Activated naive CD4-positive, alpha-beta T cell treated with Interleukin-2 at 50 U/mL for 16 hours (primary cell): ENCODE measurements at places on chromosomes 5 and 9.
A peak's percentile ranks its signal among the peaks of the same experiment; 100 is the strongest.

DNA sequence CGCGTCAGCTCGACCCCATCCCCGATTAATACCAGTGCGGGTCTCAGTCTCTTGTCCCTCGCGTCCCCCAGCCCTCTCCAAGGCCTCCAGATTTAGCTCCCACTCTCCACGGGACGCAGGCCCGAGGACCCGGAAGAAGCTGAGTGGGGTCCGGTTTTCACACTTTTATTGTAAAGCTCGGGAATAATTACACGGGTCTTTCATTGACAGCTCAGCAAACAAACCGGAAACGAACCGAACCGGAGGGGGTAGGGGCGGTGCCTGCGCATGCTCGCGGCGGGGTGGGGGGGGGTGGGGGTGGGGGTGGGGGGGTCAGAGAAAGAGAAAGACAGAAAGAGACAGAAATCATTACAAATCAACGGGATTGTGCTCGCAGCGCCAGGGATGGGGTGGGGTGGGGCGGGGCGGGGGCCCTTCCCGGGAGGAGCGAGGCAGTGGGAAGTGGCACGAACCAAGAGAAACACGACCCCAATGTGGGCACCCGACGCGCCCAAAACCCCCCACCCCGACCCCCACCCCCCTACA is 27.9 kb downstream of the PCDH1 start:
- DNase-seq = peak; percentile 42

DNA sequence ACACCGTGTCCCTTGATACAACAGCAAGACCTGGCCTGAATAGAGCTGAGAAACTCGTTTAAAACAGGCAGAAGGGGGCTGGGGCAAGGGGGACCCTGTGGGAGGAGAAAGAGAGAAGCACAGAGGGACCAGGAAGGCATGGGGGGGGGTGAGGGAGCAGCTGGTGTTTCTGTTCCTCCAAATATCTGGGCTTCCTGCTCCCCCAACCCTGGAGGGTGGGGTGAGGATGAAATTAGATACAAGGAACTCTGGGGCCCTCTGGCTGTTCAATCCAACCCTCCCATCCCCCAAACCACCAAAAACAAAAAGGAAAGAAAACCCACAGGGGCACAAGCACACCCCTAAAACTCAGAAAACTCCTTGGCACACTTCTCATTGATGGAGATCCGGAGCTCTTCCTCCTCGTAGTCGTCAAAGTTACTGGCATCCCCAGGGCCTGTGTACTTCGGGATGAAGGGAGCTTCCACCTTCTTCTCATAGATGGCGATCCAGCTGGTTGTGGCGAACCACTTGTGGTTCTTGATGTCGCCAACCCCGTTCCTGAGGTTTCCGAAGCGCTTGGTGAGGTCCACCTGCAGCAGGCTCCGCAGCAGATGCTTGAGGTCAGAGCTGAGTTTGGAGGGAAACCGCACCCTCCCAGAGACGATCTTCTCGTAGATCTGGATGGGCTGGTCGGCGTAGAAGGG is 1.1 kb downstream of the PRKACG start:
- no peak for DNase-seq

GRCh38 chr5:68336200-68336599 is 120.6 kb downstream of the PIK3R1 start:
- DNase-seq = no peak

DNA sequence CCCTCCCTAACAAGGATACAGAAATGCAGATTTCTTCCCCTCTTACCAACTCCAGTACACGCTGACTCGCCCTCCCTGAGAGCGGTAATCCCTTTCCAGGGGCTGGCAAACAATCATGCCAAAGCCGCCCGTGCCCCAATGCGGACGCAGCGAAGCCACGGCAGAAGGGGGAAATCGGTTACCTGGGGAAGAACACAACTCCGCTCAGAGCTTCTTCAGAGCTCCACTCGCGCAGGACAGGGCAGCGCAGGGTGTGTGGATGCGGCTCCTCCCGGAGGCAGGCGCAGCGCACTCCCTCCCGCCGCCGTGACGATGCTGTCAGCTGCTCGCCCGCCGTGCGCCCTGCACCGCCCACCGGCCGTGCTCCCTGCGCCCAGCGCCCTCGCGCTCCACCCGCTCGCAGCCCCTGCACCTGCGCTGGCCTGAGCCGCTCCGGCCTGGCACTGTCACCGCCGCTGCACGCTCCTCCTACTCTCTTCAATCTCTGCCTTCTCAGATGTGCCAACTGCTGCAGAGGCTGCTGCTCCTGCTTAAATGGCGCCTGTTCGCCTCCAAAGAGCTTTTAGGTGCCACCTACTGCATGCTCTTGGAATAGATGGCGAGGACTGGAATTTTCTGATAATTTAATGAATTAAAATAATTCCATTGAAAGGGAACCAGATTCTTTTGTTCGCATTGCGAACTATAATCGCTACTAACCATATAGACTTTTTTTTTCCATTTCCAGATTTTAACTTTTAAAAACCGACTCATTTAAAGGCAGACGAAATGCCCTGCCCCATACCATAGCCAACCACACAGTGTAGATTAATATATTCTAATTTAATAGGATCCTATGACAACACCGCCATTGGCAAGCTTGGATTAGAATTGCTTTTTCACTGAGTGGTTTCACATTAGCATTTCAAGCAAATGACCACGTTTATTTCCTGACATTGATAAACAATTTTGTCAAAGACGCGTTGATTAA is at the start of gene DIRAS2:
Gene DIRAS2 (minus strand): TSS at position 255 of the 970 bp plus-strand sequence. CDS start 28,997 bp downstream, outside the sequence.
- DNase-seq = no peak

GRCh38 chr5:27242258-27242626 is 203.9 kb upstream of the CDH9 start:
- DNase-seq = no peak

DNA sequence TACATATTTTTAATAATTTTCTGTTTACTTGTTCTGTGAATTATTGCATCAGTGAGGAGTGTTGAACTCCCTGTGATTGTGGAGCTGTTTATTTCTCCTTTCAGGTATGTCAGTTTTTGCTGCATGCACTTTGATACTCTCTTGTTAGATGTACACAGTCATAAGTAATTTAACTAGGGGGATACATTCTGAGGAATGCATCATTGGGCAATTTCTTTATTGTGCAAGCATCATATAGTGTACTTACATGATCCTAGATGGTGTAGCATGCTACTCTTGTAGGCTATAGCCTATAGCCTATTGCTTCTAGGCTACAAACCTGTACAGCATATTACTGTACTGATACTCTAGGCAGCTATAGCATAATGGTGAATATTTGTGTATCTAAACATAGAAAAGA is 9.5 kb downstream of the DENND4C start:
- no peak for DNase-seq

GRCh38 chr9:34521406-34522045 is 1.3 kb downstream of the ENHO start:
- DNase-seq = no peak

DNA sequence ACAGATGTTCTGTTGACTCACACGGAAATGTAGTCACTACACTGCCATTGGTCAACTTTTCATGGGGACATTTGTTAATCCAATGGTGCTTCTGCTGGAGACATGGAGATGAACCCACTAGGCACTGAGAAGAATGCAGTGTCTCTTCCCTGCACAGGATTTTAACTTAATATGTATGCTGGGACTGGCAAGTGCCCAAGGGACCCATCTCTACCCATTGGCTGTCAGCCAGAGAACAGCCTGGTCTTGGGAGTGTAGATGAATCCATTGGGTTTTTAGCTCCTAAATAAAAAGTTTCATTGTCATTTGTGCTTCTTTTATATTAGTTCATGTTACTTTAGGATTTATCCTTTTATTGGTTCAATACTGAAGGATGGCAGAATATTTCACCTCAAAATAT is 195.8 kb upstream of the CDH6 start:
- DNase-seq = no peak

- DNase-seq = no peak
Observed at GRCh38 chr5:135810188-135810943, 24.1 kb upstream of the SLC25A48 start.

DNA sequence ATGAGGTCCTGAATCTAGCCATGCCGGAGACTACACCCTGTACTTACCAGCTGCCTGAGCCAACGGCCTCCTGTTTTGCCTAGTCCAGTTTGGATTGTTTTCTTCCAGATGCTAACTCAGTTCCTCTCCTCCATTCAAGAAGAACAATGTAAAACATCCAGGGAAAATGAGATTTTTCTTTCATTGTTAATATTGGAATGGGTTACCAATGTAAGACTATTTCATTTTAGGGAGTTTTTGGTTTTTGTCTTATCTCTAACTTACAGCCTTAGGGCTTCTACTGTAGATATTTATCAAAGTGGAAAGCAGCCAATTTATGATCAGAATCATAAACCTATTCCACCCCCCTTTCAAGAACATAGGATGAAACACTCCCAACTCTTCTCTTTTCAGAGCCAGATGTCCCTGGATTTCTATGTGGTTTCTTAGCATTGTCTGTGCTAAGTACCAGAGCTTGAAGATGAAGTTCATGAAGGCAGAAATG is 3.5 kb upstream of the VDAC1 start:
- no peak for DNase-seq

- no peak for DNase-seq
Observed at GRCh38 chr9:4620881-4621555, 41.1 kb upstream of the PLPP6 start.

DNA sequence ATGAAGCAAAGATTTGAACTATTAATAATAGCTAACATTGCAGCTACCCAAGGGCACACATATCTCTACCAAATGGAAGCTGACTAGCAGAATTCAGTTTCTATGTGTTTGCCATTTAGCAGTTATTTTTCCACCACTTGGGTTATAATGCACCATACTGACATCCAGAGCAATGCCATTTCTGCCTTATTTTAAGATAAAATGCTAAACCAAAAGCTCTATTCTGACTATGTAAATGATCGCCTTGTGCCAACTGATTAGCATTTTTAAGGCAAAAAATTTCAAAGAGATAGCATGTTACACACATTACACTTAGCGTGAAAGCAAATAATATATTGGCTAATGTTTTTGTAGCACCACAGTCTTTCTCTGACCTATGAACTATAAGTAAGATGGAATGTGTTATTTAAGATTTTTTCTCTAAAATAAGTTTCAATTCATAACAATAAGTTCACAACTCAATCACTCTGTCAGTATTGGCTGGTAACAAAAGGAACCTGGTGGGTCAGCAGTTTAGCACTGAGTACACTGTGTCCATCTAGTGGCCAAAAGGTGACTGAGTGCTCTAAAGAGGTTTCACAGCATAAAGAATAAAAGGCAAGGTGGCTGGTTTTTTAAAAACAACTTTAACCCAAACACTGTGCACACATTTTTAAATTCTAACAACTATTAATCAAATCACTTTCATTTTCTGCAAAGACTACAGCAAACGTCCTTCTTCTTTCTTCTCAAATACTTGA is 443.5 kb downstream of the PDE4D start:
- no peak for DNase-seq

GRCh38 chr9:121201045-121201737 is 478 bp downstream of the RAB14 start:
- peak; percentile 60 for DNase-seq

GRCh38 chr9:82149501-82149946 is 161.0 kb downstream of the SPATA31D1 start:
- no peak for DNase-seq

DNA sequence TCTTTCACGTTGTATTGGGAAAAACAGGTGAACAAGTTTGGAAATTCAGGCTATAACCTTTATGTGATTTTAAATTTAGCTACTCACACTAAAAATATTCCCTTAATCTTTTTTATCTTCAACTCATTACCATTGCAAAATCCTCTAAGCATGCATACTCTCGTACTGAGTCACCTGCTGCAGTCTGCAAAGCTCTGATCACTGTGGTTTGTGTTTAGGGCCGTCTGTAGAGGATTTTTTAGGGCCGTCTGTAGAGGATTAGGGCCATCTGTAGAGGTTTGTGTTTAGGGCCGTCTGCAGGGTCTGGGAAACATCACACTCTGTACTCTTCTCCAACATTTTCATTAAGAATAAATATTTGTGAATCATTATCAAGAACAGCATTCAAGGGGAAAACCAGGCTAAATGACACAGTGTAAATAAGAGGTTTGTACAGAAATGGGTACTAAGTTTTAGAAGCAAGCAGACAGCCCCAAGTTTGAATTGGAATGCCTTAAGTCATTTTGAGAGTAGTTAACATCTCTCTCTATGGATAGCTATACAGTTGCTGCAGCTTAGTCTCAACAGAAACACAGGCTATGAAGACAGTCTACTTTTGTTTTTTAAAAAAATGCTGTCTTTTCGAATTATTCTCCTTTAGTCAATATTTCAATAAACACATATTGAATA is 155.0 kb upstream of the TSLP start:
- no peak for DNase-seq

GRCh38 chr5:61999371-61999770 is 306.6 kb upstream of the KIF2A start:
- DNase-seq = no peak

DNA sequence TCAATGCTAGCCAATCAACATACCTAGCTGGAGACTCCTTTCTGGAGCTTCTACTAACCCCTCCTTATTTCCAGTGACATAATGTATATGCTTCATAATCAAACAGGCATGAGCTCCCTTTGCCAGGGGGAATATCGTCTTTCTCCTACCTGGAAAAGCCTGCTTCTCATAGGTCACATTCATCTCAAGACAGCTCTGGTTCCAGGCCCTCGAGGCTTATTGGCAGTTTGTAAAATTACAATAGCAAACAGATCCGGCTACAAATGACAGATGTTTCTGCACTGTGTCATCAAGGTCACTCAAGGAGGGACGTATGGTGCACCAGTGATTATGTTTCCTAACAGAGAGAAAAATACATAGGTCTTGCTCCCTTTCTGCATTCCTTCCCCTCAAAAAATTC is 140.0 kb downstream of the SAXO1 start:
- no peak for DNase-seq

GRCh38 chr9:12735665-12736064 is 39.2 kb upstream of the LURAP1L start:
- DNase-seq = no peak

DNA sequence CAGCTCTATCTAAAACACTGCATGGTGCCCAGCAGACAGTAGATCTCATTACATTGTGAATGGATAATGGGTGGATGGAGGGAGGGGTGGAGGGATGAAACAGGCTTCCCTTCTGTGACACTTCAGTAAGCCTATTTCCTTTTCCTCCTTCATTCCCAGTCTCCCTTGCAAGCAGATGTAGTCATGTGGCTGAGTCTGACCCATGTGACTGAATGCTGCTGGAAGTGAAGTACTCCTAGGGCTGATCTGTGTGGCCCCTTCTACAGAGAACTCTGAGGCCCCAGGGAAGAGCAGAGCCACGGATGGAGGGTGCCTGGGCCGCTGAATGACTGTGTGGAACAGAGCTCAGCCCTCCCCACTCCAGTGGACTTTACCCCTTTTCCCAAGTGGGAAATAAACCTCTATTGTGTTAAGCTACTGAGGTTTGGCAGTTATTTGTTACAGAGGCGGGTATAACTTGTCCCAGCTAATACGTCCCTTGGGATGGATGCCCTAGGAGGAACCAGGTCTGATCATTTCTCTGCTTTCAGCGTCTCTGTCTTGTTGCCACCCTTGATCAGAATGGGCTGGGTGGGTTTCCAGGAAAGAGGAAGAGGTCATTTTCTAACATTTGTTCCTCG is 176.1 kb upstream of the MVB12B start:
- no peak for DNase-seq
